Renal pelvis (tissue), 12 donors: ENCODE measurements at places on chromosomes 4 and X. TPM values are rescaled to one million over a fixed set of nuclear protein-coding genes. Genes with fewer than 3 reads are reported as not detected.

DNA sequence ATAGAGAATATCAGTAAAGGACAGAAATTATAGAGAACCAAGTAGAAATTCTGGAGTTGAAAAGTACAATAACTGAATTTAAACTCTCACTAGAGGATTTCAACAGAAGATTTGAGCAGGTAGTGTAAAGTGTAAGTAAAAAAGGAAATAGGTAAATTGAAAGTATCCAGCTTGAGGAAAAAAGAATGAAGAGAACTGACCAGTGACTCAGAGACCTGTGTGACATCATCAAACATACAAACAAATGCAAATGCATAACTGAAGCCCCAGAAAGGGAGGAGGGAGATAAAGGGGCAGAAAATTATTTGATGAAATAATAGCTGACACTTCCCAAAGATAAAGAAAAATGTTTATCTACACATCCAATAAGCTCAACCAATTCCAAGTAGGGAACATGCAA, 8.3 kb upstream of the SPON2 start:
- no peak for DNase-seq

GRCh38 chrX:108257556-108257955, 166.0 kb downstream of the ATG4A start:
- DNase-seq = no peak

Gene ASB5
- polyA plus RNA-seq = 0.26 TPM

- DNase-seq = no peak
Measured at GRCh38 chrX:48591255-48591791, 6.0 kb upstream of the WDR13 start.

- no peak for DNase-seq
Measured at GRCh38 chrX:68090266-68090665, 343.0 kb downstream of the OPHN1 start.

GRCh38 chrX:109886122-109886761, 116.7 kb upstream of the TMEM164 start:
- peak; percentile 23 for DNase-seq

Gene SCML1
- 32.1 TPM for polyA plus RNA-seq

DNA sequence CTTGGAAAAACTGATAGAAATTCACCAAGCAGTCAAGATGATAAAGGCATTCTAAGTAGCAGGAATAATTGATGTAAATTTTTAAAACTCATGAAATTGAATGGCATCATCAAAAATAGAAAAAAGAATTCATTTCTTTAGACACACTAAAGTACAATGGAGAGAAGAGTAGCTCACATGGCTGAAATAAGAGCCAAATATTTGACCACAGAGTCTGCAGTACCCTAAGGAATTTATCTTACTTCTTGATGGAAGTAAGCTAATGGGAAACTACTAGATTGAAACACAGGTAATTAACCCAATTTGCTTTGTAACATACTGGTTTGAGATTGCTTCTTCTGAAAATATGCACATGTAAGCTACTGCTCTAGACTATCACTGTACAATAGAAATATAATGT, 70.8 kb upstream of the GPM6A start:
- DNase-seq = no peak

DNA sequence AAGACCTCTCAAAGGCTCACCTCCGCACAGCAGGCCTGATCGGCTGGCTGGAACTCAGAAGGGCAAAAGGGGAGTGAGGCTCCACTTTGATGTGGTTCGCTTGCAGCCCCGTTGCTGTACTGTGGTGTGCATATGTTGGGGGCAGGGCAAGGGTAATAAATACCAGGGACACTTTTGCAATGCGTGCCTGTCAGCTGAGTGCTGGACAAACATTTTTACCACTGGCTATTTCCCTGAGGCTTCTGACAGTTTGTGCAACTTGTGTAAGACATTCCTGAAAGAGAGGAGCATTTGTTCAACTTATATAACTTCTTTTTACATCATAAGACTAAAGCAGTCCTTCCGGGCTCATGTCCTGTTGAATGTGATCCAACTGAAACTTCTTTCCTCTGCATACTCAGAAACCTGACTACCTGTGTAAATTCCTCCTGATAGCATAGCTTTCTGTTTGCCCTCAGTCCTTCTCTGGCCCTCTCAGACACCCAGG, 82.3 kb downstream of the SPRY1 start:
- peak; percentile 57 for DNase-seq

Gene CT45A2
- not detected for polyA plus RNA-seq

GRCh38 chr4:112889619-112890527, 159.6 kb upstream of the ANK2 start:
- peak; percentile 75 for DNase-seq

DNA sequence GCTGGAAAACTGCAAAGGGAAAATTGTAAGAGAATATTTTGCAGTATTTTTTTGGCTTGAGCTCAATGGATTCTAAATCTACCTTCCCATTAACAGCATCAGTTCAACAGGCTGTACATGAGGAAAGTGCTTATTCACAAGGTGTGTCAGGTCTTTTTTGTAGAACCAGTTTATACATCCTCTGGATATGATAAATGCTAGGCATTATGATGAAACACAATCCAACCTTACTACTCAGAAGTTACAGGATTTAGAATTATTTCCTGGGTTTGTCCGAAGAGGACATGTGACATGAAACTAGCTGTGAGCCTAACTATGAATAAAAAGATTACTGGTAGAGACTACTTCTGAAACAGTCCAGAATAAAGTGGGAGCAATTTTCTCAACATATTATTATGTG, 49.5 kb downstream of the ATXN3L start:
- DNase-seq = no peak

GRCh38 chr4:6346373-6347110, 76.9 kb downstream of the WFS1 start:
- DNase-seq = no peak

DNA sequence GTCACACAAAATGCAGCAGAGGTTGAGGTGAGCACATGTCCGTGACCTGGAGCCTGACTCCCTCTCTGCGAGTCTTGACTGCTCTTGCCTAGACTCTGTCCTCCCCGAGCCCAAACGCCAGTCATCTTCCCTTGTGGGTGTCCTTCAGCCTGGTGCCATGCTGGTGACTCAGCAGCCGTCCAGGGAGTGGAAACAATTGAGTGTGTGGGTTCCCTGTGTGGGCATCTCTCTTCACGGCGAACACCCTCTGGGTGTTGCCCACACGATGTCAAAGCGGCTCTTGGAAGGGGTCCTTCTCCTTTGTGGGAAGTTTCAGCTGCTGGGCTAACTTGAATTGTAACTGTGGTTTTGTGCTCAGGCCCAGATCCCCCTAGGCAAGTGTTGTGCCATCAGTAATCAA, 17.5 kb upstream of the MSANTD1 start:
- no peak for DNase-seq

GRCh38 chrX:109312757-109313156, 169.1 kb downstream of the GUCY2F start:
- DNase-seq = no peak
